ENCODE measurements at places on chromosomes 5 and 9.

DNA sequence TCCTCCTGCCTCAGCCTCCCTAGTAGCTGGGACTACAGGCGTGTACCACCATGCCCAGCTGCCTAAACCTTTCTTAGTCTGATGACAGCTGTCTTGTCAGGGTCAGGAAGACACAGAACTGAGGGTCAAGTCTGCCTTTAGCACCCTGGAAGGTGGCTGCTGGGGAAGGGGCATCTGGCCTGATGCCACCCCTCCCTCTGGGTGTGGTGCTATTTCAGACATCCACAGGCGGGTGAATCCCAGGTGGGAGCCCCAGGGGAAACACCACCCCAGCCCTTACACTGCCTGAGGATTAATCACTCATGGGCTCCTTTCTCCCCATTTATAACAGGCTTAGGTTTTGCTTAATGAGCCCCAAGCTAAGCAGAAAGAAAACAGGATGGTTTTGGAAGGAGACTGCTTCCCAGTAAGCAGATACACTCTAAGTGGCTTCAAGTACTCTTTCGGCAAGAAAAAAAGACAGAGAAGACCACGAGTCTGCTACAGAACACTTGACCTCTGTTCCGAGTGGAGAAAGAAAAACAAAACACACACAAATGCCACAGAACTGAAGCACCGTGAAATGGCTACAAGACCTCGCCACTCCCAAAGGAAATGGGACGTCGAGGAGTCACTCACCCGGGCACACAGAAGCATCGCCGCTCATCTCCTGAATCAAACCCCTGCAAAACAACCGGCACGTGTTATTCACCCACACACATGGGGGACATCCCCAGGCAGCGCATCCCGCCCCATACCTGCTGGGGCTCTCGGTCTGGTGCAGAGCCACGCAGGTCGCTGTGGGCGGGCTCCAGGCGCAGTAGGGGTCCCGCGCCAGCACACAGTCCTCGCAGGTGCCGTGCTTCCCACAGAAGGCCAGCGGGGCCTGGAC is 62.4 kb downstream of the SECISBP2 start:
- DNase-seq: no peak

- no peak for DNase-seq
These were observed 103.3 kb upstream of the BOD1 start for GRCh38 chr5:173719731-173720082.

DNA sequence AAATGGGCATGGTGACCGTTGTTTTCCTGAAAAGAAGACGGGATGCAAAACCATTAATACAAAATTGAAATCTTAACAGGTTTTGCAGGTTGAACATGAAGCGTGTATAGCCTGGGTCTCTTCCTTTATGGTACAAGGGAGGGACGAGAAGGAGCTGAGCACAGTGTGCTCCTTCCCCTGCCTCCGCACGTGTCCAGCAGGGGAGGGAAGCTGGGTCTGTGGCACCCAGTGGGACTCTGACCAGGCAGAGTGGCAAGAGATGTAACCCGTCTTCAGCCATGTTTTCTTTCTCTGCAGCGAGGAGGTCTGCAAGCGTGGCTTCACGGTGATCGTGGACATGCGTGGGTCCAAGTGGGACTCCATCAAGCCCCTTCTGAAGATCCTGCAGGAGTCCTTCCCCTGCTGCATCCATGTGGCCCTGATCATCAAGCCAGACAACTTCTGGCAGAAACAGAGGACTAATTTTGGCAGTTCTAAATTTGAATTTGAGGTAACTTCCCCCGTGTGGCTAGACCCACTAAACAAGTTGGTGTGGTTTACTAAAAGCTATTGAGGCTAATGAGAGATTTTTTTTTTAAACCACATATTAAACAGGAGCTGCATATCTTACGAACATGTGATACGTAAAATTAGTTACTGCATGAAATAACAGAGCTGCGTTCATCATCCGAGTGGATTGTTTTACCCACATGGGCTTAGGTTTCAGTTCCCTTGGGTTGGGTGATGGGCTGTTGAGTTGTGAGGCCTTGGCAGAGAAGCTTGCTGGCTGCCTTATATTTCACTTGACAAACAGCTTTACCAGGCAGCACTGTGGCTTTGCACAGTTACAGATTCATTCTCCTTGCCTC is 143.7 kb downstream of the TRIO start:
- DNase-seq: no peak

- no peak for DNase-seq
These were observed 395.2 kb downstream of the KIAA0825 start for GRCh38 chr5:94223235-94223634.

DNA sequence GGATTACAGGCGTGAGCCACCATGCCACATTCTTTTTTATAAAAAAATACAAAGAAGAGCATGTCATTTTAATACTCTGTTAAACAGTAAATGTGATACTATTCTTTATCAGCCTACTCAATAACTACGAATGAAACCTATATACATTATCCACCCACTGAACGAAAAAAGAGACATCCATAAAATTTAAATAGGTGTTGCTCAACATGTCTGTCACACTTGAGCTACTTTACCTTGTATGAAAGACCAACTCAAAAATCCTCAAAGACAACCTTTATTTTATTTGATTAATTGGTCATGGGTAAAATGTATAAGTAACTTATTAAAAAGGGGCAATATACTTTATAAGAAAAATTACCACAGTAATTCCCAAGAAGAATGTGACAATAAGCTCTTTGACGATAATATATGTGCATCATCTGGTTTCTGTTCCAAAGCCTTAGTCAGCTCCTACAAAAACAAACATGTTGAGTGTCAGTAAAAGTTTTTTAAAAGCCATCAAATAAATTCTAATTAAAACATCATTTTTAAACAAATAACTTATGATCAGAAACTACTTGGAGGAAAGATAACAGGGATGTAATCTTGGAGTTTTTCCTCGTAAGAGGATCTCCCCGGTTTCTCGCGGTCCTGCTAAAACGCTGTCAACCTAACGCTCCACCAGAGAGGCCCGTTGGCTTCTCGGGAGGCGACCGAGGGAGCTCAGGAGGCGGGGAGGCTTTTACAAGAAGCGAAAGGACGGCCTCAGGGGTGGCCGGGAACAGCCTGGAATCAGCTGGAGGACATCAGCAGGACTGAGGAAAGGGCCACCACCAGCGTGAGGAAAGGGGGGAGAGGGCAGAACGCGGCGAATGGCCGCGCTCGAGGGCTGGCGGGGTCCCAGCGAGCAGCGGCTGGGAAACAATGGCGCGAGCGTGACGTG is 13.5 kb upstream of the ANKRD18B start:
- no peak for DNase-seq

- DNase-seq: no peak
These were observed 71.5 kb upstream of the MEF2C start for GRCh38 chr5:88954511-88954910.

GRCh38 chr5:80569961-80570786 is at the start of gene ANKRD34B:
TSS of gene ANKRD34B (minus strand) at chr5:80570280. CDS start at chr5:80560019, 10,261 bp downstream.
- no peak for DNase-seq

GRCh38 chr5:79236970-79237739 is 1.2 kb downstream of the JMY start:
- DNase-seq: peak; percentile 4

DNA sequence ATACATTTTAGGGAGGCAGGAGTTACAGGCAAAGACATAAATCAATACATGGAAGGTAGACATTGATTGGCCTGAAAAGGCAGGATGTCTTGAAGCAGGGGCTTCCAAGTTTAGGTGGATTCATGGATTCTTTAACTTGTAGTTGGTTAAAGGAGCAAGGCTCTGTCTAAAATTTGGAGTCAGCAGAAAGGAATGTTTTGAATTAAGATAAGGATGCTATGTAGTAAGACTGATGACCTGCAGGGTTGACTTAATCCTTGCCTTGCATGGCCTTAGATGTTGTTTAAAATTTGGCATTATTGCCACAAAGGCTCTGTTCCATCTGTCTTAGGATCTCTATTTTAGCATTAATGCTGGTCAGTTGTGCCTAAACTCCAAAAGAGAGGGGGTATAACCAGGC is 171.3 kb downstream of the C5orf15 start:
- DNase-seq: no peak

DNA sequence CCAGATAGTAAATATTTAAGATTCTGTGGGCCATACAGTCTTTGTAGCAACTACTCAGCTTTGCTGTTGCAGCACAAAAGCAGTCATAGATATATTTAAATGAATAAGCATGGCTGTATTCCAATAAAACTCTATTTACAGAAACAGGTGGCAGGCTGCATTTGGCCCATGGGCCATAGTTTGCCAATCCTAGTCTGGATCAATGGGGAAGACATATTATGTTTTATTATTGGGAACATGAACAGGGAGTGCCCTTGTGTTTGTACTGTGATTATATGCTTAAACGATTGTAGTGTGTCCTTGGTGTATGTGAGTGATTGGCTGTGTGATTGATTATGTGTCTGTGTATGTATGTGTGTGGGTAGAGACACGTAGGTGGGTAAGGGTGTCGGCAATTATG is 12.0 kb upstream of the CCL27 start:
- no peak for DNase-seq

DNA sequence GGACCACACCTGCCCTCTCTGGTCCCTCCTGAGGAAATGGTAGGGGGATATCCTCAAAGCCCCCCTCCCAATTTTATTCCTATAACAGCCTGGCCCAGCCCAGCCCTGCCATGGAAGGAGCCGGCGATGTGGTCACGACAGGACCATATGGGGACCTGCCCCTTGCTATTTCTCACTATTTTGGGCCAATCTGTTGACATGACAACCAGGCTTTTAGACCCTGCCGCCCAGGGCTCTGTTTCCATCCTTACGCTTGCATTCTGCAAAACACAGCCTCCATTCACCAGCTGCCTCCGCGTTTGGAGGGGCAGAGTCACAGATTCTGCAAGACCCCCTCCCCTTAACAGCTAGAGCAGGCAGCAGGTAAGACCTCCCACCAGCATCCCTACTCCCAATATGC is 112.2 kb downstream of the GABBR2 start:
- no peak for DNase-seq

DNA sequence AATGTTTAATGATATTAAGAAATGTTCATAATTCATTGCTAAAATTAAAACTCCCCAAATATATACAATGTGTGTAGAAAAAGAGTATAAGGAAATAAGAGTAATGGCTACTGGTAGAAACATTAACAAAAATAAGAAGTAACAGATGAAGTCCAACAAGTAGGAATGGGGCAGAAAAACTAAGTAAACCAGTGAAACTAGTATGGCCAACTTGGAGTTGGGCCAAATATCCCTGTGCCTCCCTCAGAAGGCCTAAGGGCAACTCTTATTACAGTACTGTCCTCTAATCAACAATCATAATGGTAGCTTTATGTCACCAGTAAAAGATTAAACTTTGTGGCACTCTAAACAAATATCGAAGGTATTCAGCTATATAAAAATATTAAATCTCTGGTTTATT is 93.5 kb downstream of the SSBP2 start:
- DNase-seq: no peak

DNA sequence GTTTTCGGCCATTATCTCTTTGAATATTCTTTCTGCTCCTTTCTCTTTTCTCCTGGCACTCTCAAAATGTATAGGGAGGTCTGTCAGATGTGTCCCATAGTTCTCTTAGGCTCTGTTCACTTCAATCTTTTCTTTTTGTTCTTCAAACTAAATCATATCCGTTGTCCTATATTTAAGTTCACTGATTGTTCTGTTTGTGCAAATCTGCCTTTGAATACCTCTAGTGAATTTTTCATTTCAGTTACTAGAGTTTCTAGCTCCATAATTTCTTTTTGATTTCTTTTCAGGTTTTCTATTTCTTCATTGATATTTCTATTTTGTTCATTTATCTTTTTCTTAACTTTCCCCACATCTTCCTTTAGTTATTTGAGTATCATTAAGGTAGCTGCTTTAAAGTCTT is 65.4 kb downstream of the CERT1 start:
- no peak for DNase-seq

DNA sequence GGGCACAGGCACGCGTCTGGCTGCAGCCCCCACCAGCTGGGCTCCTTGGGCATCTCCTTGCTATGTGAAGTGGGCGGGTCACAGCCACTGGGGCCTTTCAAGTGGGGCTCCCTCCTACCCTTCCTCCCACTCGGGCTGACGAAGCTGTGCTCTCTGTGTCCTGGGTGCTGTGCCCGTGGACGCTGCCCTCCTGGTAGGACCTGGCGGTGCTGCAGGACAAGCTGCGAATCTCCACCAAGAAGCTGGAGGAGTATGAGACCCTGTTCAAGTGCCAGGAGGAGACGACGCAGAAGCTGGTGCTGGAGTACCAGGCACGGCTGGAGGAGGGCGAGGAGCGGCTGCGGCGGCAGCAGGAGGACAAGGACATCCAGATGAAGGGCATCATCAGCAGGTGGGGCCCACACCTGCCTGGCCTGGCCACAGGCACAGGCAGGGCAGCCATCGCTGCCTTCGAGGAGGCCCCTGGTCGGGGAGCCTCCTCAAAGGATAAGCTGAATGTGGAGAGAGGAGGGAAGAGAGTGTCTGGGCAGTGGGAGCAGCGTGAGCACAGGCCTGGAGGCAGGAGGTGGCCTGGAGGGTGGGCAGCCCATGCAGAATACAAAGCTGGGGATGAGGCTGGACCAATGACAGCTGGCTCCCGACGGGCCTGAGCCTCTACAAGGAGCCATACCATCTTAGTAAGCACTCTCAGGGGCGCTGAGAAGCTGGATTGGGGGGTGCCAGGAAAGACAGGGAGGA is 124.7 kb downstream of the DAB2IP start:
- DNase-seq: no peak

GRCh38 chr5:128304791-128305190 is 221.2 kb downstream of the SLC12A2 start:
- no peak for DNase-seq

GRCh38 chr5:180785794-180786221 is 16.8 kb downstream of the MGAT1 start:
- DNase-seq: no peak

DNA sequence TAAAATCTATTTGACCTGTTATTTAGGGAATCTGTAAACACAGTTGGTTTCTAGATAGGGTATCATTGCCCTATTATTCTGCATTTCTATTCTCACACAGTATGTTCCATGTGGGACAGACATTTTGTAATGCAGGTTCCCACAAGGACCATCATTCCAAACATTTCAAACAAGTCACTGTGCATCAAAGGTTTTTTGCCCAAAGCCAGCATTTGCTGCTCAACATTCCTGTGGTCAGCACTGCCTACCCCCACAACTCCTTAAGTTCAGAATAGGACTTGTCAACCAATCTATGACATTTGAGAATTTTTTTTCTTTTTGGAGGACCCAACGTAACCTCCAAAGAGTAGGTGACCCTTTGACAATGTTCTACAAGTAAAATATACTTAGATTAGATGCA is 95.7 kb downstream of the LPAR1 start:
- DNase-seq: no peak

DNA sequence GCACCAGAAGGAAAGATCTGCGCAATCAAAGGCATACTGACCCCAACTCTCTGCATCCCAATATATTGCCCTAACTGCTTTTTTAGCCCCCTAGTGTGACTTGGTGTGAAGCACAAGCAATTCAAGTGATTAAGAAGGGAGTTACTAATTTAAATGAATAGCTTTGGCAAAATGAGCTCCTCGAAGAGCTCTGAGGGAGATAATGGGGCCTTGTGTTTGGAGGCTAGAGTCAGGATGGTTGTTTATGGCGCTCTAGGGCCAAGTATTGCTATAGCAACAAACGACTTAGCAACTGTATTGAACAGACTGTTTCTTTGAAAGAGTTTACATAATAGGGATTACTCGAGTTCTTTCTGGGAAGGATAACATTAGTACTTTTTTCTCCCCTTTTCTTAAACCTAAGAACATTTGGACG is 11.5 kb upstream of the C5orf58 start:
- DNase-seq: no peak

GRCh38 chr5:142110988-142111687 is 2.6 kb downstream of the NDFIP1 start:
- no peak for DNase-seq

Data from NCI-H460 (cell line).